ENCODE measurements at places on chromosomes 1 and 21.

DNA sequence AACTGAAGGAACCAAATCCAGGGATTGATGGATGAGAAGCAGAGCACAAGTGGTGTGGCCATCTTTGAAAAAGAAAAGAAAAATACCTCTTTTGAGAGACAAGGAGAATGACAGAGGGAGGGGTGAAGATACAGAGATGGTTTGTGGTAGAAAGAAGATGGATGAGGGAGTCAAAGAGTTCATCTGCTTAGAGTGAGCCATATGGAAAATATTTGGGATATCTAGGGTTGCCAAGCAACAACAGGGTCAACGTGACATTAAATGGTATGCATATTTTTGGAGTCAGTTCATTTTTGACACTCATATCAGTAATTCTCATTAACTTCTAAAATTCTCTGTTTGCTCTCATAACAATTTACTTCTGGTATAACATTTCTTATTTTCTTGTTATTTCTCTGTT lies 50.7 kb downstream of the MACF1 start:
- no peak for DNase-seq

DNA sequence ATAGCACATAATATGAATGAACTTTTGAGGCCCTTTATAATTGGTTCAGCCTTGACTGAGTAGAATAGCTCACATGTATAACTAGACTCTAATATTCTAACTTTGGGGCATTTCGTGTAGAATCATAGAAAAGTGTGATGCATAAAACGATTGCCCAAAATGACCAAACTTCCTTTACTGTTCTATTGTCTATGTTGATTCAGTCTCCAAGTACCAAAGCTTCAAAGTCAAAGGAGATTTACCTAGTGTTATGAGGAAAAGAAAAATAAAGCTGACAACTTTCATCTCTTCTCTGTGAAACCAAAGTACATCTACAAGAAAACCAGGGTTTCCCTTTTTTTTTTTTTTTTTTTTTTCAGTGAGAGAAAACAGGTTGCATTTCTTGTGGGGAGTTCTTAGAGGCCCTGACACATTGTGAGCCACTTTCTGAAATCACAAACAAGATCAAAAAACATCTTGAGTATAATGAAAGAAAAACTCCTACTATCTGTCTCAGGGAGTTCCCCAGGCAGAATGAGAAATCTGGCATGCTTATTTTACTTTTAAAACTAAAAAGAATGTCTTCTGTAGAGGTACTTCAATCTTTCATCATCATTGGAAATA lies 183.4 kb downstream of the TNFSF18 start:
- DNase-seq: no peak

GRCh38 chr1:104100115-104100514 lies 350.4 kb downstream of the AMY1C start:
- DNase-seq: no peak

DNA sequence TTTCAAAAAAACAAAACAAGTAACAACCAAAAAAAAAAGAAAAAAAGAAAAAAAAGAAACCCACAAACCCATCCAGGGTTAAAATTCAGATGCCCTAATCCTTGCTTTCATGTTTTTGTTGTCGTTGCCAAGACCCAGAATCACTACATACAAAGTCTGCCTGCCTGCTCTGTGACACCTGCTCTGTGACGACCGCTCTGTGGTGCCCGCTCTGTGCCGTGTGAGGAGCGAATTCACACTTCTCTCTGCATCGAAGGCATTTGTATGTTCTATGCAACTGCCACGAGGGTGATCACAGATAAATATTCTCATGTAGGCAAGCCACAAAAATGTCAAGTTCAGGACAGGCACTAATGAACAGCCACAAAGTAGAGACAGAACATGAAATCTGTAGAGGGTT lies 178.6 kb downstream of the SLC45A1 start:
- DNase-seq: no peak

DNA sequence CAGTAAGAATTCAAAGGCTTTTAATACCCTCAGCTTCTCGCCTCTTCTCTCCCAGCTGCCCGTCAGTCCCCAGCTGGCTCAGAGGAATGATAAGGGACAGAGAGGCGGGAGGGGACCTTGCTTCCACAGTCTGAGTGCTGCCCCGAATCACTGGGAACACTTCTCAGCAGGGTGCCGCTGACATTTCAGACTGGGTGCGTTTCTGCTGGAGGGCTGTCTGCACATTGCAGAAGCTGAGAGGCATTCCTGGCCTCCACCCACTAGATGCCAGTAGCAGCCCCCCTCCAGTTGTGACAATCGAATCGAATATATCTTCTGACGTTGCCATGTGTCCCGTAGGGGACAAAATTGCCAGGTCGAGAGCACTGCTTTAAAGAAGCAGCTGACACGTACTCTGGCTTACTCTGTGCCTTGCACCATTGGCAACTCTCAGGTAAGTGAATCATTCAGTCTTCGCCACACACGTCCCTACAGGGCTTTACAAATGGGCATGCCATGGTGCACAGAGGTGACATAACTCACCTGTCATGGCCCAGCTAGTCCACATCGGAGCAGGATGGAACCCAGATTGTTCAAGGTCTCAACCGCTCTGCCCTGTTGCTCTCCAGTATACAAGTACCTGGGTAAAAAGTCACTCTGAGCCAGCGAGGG lies 23.9 kb downstream of the CTNNBIP1 start:
- DNase-seq: no peak

DNA sequence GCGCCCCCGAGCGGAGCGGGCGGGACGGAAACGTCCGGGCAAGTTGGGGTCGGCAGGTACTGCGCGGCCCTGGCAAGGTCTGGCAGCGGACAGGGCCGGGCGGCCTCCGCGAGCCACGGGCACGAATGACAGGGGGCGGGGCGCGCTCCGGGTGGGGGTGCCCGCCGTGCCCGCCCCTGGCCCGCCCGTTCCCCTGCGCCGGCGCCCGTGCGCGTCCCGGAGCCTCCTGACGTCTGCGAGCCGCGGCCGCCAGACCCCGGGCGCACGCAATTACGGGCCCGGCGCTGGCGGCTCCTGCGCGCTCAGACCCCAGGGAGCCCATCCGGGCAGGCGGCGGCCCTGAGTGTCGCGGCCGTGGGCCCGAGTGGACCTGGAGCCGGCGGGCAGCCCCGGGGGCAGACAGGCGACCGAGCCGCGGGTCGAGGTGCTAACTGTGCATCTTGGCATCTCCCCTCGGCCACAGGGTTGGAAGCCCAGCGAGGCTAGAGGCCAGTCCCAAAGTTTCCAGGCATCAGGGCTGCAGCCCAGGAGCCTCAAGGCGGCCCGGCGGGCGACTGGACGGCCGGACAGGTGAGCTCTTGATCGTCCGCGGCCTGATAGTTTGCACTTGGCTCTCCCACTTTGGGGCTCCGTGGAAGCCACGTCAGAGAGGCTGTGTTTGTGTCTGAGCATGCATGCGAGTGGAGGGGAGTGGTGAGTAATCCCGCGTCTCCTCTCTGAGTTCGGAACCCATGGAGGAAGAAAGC lies 918 bp downstream of the MIB2 start:
- DNase-seq: no peak

GRCh38 chr1:234920136-234920842 lies 208.3 kb downstream of the TOMM20 start:
- DNase-seq: no peak

Measured in NCI-H2029 treated with DMSO at 0.1 percent for 48 hours (cell line).